ENCODE measurements at places on chromosomes 12 and 14.
A peak's percentile ranks its signal among the peaks of the same experiment; 100 is the strongest.

- no peak for DNase-seq
Observed at GRCh38 chr12:109027767-109028166, 6.9 kb upstream of the SVOP start.

- DNase-seq, result no peak
Observed at GRCh38 chr14:101495284-101495683, 66.0 kb upstream of the DIO3 start.

- DNase-seq, result no peak
Observed at GRCh38 chr14:24262821-24263733, at the start of gene TGM1. Gene TGM1, minus strand, starts transcription at chr14:24263177. Its CDS starts 825 bp downstream, at chr14:24262352.

DNA sequence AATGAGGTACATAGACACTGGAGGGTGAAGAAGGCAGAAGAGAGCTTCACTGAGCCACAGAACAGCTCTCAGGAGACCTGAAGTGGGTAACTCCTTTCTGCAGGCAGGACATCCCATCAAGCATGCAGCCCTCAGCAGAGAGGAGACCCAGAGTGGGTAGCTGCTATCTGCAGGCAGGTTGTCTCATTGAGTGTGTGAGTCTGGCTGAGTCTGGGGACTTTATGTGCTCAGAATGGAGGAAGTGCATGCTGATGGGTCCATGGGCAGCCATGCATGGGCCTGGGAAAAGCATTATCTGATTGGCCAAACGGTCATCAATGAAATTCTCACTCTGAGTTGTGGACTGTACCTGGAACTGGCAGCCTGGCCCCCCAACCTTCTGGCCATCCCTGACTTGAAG, 14.7 kb upstream of the HIGD1C start:
- DNase-seq, result no peak

DNA sequence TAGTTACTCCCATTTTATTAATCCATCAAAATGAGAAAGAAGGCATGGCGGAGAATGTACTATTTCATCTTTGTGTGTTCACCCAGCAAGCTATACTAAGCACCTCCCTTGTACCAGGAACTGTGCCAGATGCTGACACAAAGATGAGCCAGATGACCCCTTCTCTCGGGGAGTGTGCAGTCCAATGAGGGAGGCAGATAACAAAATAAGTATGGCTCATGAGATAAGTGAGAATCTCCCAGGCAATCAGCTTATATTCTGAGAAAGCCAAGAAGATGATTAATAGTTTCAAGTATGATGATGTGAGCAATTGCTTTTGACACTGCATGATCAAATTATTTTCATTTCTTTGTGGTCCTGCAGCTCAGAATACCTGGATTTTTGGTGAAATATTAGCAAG, 1.3 kb upstream of the TMEM233 start:
- no peak for DNase-seq

GRCh38 chr12:84605983-84606382, 306.6 kb downstream of the SLC6A15 start:
- no peak for DNase-seq

DNA sequence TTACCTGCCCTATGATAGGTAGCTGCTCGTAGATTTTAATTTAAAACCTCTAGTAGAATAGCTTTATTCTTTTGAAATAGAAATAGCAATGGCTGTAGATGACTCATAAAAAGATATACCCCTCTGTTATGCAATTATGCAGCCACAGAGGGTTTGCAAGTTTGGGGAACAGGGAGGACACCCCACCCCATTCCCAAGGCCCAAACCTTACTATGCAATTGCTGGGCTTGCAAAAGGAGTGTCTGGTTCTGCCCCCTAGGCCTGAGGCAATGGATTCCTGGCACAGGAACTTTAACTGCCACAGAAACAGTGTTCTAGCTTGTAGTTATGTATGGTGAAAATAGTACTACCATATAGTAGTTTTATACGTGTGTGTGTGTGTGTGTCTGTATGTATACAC, 403.3 kb downstream of the ADAMTS20 start:
- no peak for DNase-seq

DNA sequence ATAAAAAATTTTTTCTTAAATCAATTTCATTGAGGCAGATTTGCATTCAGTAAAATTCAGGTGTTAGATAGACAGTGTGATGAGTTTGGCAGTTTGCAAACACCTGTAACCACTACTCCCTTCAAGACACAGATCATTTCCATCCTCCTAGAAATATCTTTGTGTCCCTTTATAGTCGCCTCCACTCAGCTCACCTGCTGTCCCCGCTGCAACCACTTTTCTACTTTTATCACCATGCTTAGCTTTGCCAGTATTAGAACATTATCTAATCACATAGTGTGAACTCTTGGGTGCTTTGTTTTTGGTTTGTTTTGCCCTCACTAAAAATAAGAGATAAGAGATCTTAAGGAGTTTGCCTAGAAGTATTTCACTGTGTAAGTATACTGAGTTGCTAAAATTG, 73.8 kb downstream of the DERA start:
- no peak for DNase-seq

GRCh38 chr14:103676881-103677675, 38.2 kb downstream of the XRCC3 start:
- no peak for DNase-seq

DNA sequence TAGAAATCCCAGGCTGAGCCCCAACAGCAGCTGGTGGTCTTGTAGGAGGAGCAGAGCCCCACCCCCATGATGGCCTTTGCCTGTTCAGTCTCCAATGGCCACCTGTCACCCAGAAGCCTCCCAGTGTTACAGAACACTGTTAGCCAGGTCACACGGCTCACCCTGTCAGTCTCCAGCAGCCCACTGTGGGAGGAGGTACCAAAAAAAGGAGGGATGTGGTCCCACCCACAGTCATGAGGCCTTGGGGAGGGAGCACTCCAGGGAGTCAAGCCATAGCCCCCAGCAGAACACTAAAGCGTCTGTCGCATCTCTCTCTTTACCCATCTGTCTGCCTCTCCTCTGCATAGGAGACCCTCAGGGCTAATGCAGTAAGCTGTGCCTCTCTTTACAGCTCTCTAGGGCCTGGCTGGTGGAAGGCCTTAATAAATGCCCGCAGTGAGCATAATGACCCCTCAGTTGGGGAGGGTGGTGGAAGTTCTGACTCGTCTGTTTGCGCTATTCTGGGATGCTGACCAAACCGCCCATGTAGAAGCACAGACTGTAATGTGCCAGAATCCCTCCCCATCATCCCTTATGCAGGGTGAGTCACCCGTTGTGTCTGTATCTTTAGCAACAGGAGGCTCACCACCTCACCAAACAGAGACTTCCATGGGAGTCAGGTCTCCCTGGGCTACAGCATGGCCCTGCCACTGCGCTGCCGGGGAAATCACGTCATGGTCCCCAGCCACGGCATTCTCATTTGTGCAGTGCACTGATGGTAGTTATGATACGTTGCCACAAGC, 14.6 kb downstream of the C14orf132 start:
- no peak for DNase-seq

GRCh38 chr14:33959692-33960151, 8.8 kb upstream of the EGLN3 start:
- no peak for DNase-seq

GRCh38 chr12:123387508-123388176, 3.7 kb downstream of the KMT5A start:
- DNase-seq, result no peak

- DNase-seq, result no peak
Observed at GRCh38 chr14:64112867-64113678, 181.1 kb downstream of the ESR2 start.

- no peak for DNase-seq
Observed at GRCh38 chr12:53991077-53991460, 6.1 kb downstream of the HOXC10 start.

GRCh38 chr12:132559652-132560363, 50.6 kb downstream of the LRCOL1 start:
- peak; percentile 28 for DNase-seq

GRCh38 chr14:70807898-70808415, 1.4 kb downstream of the MAP3K9 start:
- peak; percentile 66 for DNase-seq

GRCh38 chr12:28209782-28210181, 19.5 kb downstream of the CCDC91 start:
- no peak for DNase-seq

Measured in activated CD4-positive, alpha-beta T cell treated with anti-CD3 and anti-CD28 coated beads for 4 hours (primary cell).